ENCODE measurements at places on chromosomes 12 and 14. TPM values are rescaled to one million over a fixed set of nuclear protein-coding genes. Genes with fewer than 3 reads are reported as not detected.
A peak's percentile ranks its signal among the peaks of the same experiment; 100 is the strongest.

DNA sequence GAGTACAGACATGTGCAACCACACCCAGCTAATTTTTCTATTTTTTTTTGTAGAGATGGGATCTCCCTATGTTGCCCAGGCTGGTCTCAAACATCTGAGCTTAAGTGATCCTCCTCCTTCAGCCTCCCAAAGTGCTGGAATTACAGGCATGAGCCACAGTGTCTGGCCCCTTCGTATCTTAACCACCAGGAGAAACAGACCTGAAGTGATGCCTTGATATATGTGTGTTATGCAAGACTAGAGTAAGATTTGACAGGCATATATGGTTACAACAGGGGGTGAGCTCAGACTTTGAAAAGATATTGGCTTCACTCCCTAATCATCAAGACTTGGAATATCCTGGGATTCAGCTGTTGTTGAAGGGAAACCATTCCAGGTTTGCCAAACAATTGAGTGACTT, 10.7 kb upstream of the GALNT6 start:
- DNase-seq = no peak

- no peak for DNase-seq
Measured at GRCh38 chr12:124397399-124397679, 102.4 kb downstream of the RFLNA start.

GRCh38 chr12:69338936-69339335, 9.2 kb upstream of the LYZ start:
- DNase-seq = no peak

Gene OTUB2
- 6.4 TPM for total RNA-seq

- DNase-seq = peak; percentile 12
Measured at GRCh38 chr14:63308723-63309317, 9.9 kb downstream of the GPHB5 start.

Gene SMCO2
- total RNA-seq = not detected

Gene CLEC4C
- total RNA-seq = not detected

GRCh38 chr14:99996951-99997571, 68.2 kb upstream of the EVL start:
- peak; percentile 66 for DNase-seq

DNA sequence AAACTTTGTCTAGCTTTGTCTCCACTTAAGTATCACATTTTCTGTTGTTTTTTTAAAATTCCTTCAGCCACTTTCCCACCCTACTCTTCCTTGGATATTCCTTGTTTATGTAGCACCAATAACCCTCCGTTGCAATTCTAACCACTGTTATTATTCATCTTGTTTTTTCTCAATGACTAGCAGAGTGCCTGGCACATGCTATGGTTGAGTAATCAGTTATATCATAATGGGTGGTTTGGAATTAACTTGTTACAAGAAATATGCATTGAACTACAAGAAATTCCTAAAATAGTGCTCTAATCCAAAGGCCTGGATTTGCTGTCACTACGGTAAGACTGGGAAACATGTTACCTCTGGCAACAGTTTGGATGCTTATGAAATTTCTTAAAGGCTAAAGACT, 756.6 kb downstream of the NOVA1 start:
- peak; percentile 75 for DNase-seq

DNA sequence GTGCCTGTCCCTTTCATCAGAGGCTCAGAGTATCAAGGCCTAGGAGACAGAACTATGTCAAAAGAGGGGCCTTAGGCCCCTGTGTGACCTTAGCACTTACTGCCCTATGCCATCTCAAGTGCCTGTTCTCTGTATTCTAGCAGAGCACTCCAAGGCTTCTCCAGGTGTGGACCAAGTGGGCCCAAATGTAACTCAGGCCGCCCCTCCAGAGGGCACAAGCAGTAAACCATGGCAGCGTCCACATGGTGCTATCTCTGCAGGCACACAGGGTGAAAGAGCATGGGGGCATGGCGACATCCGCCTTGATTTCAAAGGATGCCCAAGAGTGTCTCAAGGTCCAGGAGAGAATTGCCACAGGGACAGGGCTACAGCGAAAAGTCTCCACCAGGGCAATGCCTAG, 628.7 kb downstream of the RPS29 start:
- DNase-seq = no peak

GRCh38 chr12:68003777-68004176, 14.5 kb downstream of the IFNG-AS1 start:
- DNase-seq = no peak

Gene IL26
- not detected for total RNA-seq

Gene ERG28
- 6.9 TPM for total RNA-seq

DNA sequence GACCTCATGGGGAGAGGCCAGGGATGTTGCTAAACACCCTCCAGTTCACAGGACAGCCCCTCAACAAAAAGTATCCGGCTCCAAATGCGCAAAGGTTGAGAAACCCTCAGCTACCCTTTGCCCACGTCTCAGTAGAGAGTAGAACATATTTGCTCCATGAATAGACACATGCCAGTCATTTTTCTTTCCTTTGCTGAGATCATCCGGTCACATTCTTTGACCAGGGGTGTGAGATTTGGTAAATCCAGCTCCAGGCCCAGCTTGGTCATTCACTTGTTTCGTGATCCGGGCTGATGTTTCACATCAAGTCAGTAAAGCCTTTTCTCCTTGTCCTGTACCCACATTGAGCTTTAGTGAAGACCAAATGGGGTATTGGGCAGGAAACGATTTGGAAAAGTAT, 83.6 kb upstream of the LHX5 start:
- DNase-seq = no peak
